Right atrium auricular region (tissue), 2 donors: ENCODE measurements at places on chromosomes 4 and X. TPM values are rescaled to one million over a fixed set of nuclear protein-coding genes. Genes with fewer than 3 reads are reported as not detected.

ATXN3L gene
- not detected for total RNA-seq

RHOXF1 gene
- not detected for total RNA-seq

TMSB15A gene
- total RNA-seq, result not detected

MAGEA1 gene
- not detected for total RNA-seq

DNA sequence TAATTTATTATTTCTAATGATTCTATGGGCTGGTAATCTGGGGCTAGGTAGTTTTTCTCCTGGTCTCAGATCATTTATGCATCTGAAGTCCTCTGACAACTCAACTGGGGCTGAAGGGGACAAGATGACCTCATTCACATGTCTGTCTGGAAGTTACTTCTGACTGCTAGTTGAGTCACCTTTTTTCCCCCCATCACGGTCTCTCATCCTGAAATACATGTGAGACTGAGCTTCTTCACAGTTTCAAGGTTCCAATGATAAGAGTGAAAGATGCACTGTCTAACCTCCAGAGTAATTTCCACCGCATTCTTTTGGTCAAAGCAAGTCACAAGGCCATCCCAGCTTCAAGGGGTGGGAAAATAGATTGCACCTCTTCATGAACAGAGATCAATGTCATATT, 356.7 kb upstream of the RPS6KA3 start:
- DNase-seq, result no peak

DNA sequence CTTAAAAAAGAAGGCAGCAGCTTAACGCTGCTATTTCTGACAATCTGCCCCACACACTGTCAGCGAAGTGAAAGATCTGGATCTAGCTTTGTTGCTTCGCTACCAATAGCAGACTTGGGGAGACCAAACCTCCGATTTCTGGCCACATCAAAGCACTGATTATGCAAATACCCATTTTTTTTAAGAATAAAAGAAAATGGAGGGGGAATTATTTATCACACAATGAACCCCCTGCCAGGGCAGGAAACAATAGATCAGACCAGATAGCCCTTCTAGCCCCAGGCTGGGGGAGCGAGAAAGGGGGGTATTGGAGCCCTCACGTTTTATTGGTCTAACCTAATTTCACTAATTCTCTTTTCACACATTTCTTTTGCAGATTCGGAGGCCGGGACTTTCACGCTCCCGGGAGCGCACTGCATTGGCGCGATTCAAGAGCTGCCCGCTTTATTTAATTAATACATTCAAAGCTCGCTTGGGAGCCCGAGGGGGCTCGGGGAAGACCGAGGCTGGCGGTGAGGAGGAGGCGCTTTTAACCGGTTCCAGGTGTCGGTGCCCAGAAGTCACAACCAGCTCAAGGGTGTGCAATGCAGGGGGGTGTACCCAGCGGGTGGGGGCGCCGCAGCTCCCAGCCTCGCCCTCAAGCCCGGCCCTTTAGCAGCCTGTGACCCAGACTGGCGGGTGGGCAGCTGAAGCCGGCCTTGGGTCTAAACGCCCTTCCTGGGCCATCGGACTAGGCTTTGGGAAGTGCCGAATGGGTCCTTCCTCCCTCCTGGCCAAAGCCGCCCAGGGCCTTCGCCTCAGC, 5.5 kb downstream of the NEUROG2 start:
- DNase-seq, result no peak

DNA sequence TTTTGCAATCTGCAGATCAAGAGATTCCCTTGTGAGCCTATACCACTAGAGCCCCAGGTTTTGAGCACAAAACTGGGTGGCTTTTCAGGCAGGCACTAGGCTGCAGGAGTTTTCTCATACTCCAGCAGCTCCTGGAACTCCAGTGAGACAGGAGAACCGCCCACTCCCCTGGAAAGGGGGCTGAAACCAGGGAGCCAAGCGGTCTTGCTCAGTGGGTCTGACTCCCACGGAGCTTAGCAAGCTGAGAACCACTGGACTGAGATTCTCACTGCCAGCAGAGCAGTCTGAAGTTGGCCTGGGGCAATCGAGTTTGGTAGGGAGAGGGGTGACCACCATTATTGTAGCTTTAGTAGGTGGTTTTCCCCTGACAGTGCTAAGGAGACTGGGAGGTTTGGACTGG, 313.8 kb upstream of the TEX13C start:
- no peak for DNase-seq

- no peak for DNase-seq
Observed at GRCh38 chr4:83905952-83906351, 370.0 kb downstream of the GPAT3 start.

GRCh38 chr4:158314756-158315487, 104.6 kb downstream of the TMEM144 start:
- no peak for DNase-seq

DNA sequence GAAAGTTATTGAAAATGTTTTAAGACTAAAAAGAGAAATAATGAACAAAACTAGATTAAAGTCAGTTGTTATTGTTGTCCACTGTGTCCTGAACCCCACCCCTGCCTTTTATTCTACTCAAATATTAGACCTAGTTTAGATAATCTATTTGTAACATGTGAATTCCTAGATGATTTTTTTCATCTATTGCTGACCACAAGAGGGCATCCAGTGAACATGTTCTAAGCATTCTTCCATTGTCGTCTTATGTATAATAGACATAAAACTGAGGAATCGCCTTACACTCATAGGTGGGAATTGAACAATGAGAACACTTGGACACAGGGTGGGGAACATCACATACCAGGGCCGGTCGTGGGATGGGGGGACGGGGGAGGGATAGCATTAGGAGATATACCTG, 36.4 kb upstream of the HPRT1 start:
- DNase-seq, result no peak

DNA sequence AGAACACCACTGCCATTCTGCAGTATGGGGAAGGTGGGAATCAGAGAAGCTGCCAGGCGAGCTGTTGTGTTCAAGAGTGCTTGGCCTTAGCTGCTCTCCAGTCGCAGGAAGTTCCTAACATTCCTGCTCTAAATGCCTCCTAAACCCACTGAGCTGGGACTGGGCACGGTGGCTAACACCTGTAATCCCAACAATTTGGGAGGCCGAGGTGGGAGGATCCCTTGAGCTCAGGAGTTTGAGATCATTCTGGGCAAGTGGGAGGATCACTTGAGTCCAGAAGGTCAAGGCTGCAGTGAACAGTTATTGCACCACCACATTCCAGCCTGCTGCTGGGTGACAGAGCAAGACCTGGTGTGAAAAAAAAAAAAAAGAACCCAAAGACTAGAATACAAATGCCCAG, 690.3 kb upstream of the FAM241A start:
- DNase-seq, result no peak

GRCh38 chr4:55346851-55347255, 811 bp downstream of the SRD5A3 start:
- DNase-seq, result no peak

DNA sequence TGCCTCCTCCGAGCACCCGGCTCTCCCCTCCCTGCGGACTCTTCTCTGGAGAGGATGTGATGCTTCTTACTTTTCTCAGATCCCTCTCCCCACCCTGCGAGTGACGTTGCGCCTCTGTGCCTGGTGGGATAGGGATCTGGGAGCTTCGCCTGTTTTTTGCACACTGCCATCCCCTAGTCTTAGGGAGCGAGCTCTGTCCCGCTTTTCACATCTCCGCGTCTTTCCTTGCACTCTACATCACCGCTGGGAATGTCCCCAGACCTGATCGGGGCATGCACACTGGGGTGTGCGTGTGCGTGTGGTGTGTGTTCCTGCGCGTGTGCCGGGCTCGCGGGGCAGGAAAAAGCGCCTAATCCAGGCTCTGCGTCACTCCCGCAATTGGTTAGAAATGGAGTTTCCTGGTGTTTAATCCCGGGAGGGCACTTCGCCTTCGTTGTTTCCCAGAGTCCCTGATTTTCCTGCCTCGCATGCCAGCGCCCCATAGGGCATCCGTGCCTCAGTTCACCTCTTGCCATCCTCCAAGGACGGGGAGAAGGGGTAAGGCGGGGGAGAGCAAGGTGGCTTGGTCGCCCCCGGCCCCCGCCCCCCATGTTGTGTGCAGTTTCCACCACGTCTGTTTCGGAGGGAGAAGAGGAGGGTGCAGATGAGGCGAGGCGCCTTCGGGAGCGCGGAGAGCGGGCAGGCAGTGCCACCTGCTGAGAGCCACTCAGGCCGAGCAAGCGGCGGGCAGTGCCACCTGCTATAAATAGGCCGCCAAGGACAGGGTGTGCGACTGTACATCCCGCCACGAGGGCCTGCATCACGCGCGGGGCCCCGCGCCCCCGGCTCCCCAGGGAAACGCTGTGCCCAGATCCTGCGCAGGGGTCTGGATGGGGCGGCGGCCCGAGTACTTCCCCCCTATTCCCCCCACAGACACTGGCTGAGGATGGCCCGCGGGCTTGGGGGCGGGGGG, 759 bp upstream of the TBC1D1 start:
- peak; percentile 74 for DNase-seq

DNA sequence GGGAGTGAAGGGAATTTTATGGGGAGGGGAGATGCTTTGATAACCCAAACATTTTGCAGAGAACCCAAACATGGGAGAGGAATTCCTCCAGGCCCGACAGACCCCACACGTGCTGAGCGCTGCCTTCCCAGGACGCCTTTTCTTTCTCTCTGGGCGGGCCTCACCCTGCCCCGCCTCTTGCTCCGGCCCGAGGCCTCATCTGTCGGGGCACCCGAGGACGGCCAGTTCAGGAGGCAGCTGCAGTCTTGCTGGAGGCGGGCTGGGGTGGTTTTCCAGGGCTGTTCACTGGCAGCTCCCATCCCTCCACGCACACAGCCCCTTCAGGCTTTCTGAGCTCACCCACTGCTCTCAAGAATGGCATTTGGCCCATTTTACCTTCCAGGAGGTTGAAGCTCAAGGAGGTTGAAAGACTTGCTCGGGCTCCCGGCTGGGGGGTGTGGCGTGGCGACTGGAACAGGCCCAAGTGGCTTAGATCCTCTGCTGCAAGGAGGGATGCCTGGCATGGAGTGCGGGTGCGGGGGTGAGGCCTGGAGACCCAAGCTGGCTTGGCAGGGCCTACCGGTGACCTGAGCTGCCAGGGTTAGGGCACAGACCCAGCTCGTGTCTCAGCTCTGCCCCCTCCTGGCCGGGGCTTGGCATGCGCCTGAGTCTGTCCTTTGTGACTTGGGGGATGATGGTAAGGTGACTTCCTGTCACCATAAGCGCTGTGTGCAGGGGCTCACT, 99.2 kb downstream of the PSAPL1 start:
- no peak for DNase-seq

- DNase-seq, result no peak
Observed at GRCh38 chrX:63718010-63718694, 66.9 kb downstream of the ARHGEF9 start.

- no peak for DNase-seq
Observed at GRCh38 chr4:38752372-38752940, 30.3 kb downstream of the TLR10 start.

DNA sequence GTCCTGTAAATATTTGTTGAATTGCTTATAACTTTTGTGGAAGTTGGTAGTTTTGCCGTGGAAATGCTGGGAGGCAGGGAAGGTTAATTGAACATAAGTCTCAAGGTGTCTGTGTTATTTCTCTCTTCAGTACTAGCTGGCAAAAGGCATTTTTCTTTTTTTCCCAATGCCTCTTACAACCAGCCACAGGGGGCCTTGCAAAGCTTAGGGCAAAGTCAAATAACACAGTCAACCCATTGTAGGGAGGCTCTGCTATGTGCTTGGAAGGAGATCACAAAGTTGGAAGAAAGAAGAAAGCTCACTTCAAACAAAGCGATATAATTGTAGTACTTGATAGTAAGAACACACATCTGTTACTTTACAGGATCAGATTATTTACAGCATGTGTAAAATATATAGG, 802.6 kb downstream of the PDHA2 start:
- DNase-seq, result no peak

- DNase-seq, result no peak
Observed at GRCh38 chr4:27055221-27055760, 194.7 kb downstream of the STIM2 start.

DNA sequence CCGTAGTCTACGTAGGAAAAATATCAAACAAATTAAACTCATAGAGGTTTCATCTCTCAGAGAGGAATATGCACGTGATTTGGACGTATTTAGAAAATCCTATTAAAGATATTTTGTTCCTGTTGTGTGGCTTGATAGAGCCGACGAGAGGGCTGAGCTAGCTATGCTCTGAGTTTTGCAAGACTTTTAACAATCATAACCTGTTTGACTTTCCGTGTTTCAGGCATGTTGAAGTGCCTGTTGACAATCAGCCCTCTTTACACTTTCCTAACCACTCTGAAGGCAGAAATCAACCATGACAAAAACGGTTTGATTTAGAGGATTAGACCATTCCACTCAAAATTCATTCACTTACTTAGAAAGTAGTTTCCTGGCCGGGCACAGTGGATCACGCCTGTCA, 297.3 kb downstream of the ASMT start:
- no peak for DNase-seq

DNA sequence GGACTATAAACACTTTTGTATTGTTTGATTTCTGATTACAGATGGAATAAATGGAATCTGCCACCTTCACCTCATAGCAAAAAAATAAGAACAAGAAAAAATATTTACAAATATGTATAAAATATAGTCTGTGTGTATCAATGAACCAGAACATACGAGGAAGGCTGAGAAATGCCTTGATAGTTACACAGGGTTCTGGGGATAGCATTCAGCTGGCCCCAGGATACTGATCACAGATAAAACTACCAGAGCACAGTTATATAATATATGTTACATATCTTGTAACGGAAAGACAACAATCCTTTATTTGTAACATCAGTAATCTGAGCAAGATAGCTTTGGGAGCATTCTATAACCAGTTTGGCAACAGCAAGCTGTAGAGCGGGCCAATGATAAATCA, 1075.1 kb upstream of the GRID2 start:
- no peak for DNase-seq

DNA sequence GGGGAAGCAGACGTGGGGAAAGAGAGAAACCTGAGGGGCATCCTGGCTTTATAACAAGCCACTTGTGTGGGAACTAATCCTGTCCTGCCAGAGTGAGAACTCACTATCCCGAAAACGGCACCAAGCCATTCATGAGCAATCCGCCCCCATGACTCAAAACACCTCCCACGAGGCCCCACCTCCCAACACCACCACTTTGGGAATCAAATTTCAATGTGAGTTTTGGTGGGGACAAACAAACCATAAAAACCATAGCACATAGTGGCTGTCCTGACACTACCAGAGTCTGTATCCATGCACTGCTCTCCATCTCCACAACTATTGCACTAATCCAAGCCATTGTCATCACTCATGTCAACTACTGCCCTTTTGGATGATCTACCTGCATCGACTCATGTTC, 28.5 kb upstream of the SEPTIN6 start:
- DNase-seq, result no peak

DNA sequence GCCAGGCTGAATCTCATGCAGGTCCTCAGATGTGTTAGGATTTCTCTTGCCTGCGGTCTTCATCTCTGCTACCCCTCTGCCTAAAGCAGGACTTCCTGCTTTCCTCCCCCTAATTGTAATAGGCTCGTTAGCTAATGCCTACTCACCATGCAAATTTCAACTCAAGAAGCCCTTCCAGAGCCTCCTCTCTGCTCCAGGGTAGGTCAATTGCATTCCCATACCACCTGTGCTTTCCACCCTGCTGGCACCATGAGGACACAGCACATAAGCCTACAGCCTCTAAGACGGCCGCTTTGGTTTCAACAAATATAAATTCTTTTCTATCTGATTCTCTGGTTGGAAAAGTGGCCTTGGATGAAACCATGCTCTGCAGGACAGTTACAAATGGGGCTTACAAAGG, 93.9 kb downstream of the QDPR start:
- no peak for DNase-seq
